ENCODE measurements at places on chromosomes 4 and X.

DNA sequence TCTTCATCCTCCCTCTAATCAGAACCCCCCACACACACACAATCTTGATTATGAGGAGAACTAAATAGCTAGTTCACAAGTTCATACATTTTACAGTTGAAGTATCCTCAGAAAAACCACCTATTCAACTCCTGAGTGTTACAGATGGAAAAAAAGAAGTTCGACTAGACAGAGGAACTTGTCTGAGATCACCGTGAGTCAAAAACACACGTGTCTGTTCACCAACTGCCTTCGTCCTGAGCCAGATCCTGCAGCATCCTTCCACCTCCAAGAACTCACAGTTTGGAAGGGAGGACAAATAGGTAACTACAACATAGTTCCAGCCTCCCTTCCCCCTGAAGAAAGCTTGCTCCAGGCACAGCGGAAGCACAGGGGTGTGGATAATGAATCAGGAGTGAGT lies 19.0 kb upstream of the IRAK1 start:
- DNase-seq: no peak

DNA sequence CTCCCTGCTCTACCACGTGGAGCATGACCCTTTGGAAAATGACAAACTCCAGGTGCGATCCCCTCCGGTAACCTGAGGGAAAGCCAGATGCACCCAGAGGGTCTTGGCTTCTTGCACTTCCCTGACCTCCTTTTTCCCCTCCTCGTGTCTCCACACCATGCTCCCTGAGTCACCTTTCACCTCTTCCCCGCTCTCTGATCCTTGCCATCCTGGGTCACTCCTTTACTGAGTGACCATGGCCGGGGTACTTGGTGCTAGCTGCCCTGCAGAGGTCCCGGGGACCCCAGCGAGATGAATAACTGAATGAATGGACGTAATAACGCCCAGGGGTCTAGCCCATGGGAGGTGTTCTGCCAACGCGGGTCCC lies 401 bp upstream of the ZFP92 start:
- DNase-seq: no peak

DNA sequence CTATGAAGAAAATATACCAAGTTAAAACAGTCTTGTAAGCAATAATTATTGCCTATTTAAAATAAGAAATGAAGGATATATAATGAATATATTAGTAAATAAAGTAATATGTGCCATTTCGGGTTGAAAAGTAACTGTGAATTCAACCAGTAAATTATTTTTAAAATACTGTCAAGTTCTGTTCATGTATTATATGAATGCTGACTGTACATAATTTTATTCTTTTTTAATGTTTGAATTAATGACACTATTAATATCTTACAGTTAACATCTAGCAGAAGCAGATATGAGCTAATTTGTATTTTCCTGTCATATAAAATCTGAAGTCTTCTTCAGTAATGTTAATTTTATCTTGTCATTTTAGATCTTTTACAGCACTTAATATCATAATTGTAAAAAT lies 632.9 kb downstream of the CCSER1 start:
- no peak for DNase-seq

GRCh38 chr4:15718959-15719358 lies 16.1 kb downstream of the BST1 start:
- DNase-seq: no peak

DNA sequence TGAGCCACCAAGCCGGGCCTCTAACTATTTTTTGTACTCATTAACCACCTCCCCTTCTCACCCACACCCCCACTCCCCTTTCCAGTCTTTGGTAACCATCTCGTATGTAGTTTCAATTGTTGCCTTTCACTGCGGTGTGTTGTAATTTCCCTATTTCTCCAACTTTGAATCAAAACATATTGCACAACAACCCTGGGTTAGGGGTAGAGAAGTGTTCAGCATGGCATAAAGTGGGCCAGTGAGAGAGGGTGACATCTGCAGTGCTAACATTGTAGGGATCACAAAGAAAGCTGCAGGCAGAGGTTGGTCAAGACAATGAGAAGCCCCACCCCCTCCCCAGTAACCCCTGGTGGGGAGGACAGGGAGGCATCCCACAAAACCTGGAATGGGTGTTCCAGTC lies 92.7 kb downstream of the SPATA18 start:
- no peak for DNase-seq

- no peak for DNase-seq
Observed at GRCh38 chr4:99062120-99062519, 26.5 kb downstream of the ADH5 start.

Measured in anterior cingulate cortex (tissue), 58 donors.